ENCODE measurements at places on chromosomes 5 and 9.

GRCh38 chr5:83029-83428, 8.9 kb upstream of the PLEKHG4B start:
- no peak for DNase-seq

DNA sequence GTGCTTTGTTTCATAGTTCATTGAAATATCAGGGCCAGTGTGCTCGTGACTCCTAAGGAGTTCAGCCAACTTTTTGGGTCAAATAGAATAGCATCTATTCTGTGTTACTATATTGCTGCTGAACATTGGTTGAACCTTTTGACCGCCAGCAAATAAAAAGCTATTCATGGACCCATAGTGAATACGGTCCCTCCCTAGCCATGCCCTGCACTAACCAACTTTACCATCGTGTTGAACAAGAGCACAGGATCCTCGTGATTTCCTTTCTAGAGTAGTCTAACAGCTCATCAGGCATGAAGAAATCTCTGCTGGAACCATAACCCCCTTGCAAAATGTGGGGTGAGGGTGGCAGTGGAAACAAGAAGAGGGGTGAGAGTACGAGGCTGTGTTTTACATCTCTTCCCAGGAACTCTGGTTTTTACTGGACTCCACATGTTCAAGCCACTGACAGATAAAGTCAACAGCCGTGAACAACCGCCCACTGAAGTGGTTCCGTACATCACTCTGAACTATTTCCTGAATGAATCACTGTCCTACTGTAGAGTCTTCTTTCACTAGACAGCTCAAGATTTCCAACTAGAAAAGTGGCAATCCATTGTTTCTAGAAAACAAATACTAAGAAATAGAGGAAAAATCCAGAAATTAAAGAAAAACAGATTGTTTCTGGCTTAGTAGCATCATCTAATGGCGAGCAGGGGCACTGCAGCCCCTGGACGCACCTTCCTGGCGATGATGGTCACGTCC, 70.1 kb upstream of the SPATA31E1 start:
- peak; percentile 85 for DNase-seq

- no peak for DNase-seq
These were observed 43.4 kb upstream of the HAPLN1 start for GRCh38 chr5:83764101-83764500.

DNA sequence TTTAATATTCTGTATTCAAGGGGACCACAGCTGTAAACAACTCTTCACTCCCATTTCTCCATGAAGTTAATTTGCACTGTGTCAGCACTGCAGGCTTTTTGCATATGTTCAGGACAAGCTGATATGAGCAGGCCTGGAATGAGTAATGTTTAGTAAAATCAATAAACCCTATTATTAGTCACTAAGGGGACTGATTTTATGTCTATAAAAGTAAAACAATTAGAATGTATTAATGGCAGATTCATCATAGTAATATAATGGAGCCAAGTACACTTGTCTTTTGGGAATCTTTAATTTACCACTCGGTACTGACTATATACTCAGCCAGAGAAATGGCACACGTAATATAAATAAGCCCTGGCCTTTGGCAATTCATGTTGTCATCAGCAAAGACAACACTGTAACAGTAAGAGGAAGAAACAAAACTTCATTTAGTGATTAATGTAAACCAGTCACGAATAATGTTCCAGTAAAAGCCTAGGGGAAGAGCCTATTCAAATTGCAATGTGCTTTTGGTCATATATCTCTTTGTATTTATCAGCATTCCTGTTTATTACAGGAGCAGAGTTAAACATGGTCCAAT, 111.6 kb downstream of the ZNF608 start:
- no peak for DNase-seq

DNA sequence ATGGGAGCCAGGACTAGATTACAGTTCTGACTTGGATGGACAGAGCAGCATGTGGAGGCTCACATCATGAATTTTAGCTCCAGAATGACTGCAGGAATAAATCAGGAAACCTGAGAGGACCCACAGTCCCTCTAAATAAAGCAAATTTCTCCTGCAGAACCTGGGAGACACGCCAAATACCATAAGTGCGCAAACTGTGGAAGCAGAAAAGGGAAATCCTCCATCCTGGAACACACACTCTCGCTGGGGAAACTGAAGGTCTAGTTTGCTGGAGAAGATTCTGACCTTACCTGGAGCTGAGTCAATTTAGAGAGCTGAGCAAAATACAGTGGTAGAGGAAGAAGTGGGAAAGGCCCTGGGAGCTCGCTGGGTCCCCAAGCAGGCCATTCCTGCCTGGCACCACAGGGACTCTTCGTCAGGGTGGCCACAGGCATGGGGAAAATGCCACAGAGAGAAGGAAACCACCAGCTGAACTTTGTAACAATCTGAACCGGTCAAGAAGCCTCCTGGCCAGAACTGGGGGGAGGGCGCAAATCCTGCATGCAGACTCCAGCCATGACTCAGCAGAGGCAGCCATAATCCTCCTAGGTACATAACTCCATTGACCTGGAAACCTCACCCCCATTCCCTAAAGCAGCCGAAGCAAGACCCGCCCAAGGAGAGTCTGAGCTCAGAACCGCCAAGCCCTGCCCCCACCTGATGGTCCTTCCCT, 390.9 kb downstream of the LRRC70 start:
- DNase-seq: no peak

DNA sequence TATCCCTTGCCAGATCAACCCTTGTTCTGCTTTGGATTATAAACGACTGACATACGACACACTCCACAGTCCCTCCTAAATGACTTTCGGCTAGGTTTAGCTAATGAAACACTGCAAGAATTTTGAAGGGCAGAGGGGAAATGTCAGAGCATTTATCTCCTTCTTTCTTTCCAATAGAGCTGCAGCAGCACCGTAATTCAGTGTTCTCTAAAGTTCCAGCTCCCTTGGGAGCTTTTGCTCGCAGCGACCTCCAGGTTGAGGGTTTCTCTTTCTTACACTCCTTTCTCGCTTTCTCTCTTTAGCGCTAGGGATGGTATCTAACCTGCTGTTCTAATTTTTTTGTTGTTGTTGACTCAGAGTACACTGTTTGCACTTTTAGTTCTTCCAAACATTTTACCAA, 467.1 kb upstream of the ST8SIA4 start:
- DNase-seq: no peak

GRCh38 chr5:129609710-129610109, 138.2 kb upstream of the MINAR2 start:
- DNase-seq: no peak

All from brain microvascular endothelial cell (primary cell).